Kidney tubule cell (primary cell): ENCODE measurements at places on chromosomes 1 and 21.

- DNase-seq: no peak
These were observed 40.0 kb downstream of the RCAN1 start for GRCh38 chr21:34574601-34575529.

DNA sequence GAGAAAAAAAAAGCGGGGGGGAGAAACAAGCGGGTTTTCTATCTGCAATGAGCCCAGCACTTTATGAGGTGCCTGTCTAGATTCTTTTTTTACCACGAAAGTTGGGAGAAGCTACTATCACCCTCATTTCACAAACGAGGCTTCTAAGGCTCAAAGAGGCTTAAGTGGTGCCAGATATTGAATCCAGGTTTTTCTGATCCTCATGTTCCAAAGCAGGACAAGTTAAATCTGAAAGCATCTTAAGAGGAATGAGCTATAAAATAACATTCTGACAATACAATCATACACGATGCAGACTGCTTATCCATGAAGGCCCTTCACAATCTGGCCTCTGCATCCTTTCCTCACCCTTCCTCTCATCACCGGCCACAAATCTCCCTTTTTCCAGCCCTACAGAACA is 549.1 kb downstream of the SMYD3 start:
- no peak for DNase-seq

DNA sequence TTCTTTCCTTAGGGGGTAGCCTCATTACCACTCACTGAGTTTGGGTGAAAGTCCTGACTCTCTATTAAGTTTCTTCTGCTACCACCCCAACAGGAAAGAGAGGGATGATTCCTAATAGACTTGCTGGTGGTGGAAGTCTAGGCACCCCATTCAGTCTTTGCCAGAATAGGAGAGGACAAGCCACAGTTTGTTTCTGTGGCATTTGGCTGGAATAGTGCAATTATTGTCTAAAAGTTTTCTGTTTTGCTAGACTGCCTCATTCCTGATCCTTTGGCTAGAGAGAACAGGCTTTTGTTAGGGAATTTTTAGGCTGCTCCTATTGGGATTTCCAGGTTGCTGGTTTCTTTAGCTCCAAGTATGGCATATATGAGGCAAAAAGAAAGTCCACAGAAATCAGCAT is 9.9 kb upstream of the HJV start:
- DNase-seq: no peak

- DNase-seq: peak; percentile 57
These were observed 67.7 kb upstream of the RAB4A start for GRCh38 chr1:229203030-229203751.

DNA sequence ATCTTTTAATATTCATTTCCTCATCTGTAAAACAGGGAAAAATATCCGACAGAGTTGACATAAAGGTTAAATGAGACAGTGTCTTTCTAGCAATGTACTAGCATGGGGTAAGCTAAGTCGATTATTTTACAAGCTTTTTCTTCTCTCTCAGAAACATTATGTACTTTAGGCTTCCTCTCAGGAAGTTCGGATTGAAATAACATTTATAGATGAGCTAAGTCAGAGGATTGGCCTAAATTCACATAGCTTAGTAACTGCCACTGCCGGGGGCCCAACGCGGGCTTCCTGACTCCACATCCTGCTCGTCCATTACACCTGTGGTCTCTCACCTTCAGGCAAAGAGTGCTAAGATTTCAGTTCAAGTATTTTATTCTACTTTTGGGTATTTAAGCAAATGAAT is 462.3 kb upstream of the NFIA start:
- no peak for DNase-seq

- no peak for DNase-seq
These were observed 125.2 kb downstream of the COQ8A start for GRCh38 chr1:227065311-227065710.

- DNase-seq: no peak
These were observed 63.1 kb upstream of the DPT start for GRCh38 chr1:168792142-168792541.

DNA sequence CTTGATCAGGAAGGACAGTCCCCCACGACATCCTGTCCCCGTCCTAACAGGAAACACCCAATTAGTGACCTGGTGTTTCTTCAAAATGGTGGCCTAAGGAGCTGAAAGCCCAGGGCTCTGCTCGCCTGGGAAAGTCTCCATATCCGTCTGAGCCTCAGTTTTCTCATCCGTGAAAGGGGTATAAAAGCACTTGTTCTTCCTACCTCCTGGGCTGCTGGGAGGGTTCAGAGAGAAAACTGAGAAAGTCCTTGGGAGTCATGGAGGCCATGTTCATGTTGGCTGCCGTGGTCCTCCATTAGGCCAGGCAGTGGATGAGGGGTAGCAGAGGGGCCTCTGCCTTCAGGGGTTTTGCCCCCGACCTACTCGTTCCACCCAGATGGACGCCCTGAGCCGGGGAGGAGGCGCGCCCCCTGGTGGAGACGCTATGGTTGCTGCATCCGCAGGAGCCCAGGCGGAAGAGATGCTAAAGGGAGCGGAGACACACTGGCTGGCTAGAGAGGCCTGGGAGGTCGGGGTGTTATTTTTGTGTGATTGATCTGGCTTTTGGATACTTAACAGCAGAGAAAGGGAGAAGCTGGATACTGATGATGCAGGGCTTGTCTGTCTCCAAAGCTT is 113.5 kb downstream of the PRDM2 start:
- DNase-seq: no peak

GRCh38 chr1:54460351-54460750 is 54.2 kb upstream of the SSBP3 start:
- DNase-seq: no peak

- DNase-seq: peak; percentile 15
These were observed 5.0 kb downstream of the GCLM start for GRCh38 chr1:93904228-93904627.
